ENCODE measurements at places on chromosomes 13 and 19.
A peak's percentile ranks its signal among the peaks of the same experiment; 100 is the strongest.

DNA sequence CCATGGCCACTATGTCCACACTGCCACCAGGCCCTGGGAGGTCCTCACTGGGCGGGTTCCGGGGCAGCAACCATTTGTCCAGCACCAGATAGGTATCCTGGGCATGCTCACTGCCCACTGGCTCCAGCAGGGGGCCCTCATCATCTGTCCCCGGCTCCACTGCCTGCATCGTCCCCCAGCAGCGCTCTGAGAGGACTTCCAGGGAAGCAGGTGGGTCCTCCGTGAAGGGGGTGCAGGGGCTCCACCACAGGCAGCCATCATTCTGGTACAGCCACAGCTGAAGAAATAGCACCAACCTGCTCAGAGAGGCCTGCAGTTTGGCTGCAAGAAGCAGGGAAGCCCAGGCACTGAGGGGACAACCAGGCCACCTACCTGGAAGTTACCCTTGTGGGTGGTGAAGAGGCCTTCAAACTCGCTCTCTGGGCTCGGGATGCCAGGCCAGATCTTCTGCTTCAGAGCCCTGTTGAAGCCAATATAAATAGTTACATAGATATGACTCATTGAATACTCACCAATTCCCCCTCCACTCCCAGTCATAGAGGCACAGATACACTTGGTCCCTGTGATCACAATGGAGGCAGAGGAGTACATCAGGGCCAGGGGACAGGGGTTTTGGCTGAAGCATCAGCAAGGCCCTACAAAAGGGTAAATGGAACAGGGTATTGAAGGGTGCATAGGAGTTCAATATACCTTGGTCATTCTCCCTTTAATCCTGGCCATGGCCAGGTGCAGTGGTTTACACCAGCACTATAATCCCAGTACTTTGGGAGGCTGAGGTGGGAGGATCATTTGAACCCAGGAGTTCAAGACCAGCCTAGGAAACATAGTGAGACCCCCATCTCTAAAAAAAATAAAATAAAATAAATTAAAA, 4.1 kb downstream of the SWSAP1 start:
- no peak for DNase-seq

DNA sequence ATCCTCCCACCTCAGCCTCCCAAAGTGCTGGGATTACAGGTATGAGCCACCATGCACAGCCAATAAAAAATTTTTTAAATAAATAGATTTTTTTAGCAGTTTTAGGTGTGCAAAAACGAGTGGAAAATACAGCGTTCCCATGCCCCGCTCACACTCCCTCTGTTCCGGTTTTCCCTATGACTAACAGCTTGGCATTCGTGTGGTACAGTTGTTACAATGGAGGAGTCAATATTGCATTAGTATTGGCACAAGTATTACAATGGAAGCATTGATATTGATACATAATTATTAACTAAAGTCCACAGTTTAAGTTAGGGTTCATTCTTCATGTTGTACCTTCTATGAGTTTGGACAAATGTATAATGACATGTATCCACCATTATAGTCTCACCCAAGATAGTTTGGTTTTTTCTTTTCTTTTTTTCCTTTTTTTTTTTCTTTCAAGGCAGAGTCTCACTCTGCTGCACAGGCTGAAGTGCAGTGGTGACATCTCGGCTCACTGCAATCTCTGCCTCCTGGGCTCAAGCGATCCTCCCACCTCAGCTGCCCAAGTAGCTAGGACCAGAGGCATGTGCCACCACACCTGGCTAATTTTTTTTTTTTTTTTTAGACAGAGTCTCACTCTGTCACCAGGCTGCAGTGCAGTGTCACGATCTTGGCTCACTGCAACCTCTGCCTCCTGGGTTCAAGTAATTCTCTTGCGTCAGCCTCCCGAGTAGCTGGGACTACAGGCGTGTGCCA, 15.4 kb upstream of the RAB20 start:
- DNase-seq: no peak

GRCh38 chr13:83003185-83003584, 879.1 kb downstream of the SLITRK1 start:
- DNase-seq: no peak

DNA sequence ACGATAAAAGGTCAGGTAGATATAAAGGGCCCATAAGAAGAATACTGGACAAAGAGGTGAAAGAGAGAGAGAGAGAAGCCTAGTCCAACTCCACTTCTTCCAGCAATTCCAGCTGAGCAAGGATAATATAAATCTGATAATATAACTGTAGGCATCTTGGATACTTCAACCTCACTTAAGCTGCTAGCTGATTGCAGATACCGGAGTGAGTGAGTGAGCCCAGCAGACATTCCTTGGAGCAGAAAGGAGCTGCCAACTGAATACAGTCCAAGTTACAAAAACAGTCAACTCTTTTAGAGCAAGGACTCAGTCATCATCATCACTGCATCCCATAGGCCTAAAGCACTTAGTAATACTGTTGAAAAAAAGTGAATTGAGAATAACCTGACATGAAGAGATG, 387.6 kb downstream of the SLITRK6 start:
- DNase-seq: no peak

DNA sequence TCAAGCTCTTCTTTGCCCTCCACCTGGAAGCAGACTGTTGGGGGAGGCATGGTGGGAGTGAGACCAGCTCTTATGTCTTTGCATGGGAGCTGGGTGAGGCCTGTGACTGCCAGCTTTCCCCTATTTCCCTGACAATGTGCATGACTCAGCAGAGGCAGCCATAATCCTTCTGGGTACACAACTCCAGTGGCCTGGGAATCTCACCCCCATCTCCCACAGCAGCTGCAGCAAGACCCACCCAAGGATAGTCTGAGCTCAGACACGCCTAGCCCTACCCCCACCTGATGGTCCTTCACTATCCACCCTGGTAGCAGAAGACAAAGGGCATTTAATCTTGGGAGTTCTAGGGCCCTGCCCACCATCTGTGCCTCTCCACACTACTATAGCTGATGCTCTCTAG, 41.4 kb upstream of the FGF14 start:
- DNase-seq: no peak

DNA sequence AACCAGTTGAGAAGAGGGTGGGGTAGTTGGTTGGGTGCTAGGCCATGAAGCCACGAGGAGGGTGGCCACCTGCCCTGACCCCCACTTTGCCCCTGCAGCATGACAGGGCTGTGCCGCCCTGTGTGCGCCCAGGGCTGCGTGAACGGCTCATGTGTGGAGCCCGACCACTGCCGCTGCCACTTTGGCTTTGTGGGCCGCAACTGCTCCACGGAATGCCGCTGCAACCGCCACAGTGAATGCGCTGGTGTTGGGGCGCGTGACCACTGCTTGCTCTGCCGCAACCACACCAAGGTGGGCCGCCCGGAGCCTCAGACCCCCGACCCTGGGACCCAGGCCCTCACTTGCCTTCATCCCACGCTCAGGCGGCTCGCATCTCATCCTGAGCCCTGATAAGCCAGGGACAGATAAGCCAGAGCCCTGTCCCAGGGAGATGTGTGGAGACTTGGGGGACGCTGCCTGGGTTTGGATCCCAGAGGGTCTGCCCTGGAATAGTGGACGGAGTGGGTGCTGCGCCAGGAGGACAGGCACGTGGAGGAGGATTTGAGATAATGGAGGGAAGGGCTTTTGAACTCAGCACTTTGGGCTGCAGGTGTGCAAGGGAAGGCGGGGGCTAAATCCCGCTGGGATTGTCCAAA, 20.5 kb downstream of the CNFN start:
- no peak for DNase-seq

DNA sequence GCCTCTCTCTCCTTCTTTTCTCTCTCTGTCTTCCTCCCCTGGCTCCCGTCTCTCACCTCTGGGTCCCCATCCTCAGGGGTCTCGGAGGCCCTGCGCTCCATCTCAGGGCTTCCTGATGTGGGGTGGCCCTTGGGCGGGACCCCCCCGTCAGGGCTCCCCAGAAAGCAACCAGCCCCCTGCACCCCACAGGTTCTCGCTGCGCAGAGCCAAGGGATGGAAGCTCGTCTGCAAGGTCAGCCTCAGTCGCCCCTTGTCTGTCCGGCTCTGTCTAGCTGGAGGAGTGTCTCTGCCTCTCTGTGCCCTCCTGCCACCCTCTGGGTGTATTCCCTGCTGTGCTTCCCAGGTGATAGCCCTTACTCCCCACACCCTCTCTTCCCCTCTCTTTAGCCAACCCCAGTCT, at the start of gene SBK3:
SBK3 (minus strand) TSS at position 101 of the 400 bp plus-strand sequence; CDS start at position 101, 0 bp downstream.
- no peak for DNase-seq

DNA sequence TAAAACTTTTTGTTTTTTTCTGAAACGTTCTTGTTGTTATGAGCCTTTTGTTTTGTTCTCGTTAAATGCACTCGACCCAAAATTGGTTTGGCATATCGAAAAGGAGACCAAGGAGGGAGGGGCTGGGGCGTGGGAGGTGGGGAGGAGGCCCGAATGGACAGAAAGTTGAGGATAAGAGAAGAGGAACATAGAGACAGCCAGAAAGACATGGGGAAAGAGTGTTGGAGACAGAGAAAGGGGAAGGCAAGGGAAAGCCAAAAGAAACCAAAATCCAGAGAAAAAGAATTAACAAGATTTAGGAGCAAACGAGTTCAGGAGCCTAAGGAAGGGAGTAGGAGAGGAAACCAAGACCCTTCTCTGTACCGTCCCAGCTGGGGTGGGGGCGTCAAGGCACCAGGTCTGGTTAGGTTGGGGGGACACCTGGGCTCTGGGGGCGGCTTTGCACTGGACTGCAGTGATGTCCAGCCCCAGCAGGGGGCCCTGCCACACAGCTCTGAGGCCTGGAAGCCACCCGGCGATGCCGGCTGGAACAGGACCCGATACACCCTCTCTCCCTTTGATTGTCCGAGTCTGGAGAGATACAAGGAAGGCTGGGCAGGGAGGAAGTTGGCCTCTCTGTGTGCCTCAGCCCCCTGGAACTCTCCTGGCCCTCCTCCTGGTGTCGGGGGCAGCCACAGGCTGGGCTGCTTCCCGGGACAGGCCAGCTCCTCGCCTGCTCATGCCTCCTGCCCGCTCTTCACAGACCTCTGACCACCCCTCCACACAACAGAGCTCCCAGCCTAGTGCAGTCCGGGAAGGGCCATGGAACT, 11.6 kb upstream of the ASF1B start:
- peak; percentile 31 for DNase-seq

DNA sequence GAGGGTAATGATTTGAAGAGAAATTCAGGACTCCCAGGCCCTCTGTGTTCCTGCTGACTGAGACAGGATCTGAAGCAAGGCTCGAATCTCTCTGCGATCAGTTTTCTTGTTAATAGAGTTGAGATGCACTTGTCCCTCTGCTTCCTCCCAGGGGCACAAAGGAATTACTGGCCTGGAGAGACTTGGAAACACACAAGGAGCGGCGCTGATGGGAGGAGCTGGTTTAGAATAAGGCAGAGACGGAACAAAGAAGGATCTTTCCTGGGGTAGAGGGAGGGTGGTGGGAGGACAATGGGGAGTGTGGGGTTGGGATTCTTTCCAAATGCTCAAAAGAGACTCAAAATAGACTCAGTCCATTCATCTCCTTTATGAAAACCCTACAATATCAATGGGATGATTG, 719.1 kb downstream of the UQCRFS1 start:
- no peak for DNase-seq

GRCh38 chr13:36332986-36333385, 13.2 kb downstream of the SPART start:
- no peak for DNase-seq

DNA sequence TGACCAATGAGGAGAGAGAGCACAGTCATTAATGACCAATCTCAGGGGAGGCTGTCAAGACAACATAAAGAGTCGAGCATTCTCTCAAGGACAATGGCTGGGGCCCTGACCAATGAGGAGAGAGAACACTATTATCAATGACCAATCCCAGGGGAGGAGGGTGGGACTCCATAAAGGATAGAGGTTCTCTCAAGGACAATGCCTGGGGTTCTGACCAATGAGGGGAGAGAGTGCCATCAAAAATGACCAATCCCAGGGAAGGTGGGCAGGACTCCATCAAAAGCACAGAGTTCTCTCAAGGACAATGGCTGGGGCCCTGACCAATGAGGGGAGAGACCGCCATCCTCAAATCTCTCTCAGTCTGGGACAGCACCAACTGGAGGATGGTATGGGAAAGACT, 3.3 kb upstream of the KLK11 start:
- no peak for DNase-seq

GRCh38 chr19:4676955-4677731, 7.0 kb upstream of the MYDGF start:
- DNase-seq: no peak

DNA sequence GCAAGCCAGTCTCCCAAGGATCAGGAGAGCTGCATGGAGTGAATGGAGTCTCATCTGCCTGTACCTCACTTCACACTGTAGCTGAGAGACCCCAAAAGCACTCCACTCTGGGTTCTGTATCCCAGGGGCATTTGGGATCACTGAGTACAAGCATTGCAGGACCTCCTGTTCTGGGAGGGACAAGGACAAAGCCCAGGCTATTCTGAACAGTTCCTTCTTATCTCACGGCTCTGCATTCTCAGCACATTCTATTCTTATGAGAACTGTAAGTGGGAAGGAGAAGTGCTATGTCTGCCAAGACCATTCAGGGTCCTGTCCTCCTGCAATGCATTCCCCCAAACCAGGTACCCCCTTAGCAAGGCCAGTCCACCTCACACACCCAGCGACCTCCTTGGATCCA, 42.8 kb downstream of the RNF6 start:
- no peak for DNase-seq

- peak; percentile 90 for DNase-seq
Measured at GRCh38 chr19:11380653-11381537, 3.2 kb downstream of the EPOR start.

- no peak for DNase-seq
Measured at GRCh38 chr13:51221674-51222036, 543 bp upstream of the FAM124A start.

- DNase-seq: no peak
Measured at GRCh38 chr19:29337029-29337428, 124.1 kb upstream of the UQCRFS1 start.

- no peak for DNase-seq
Measured at GRCh38 chr19:28905996-28906395, 307.0 kb downstream of the UQCRFS1 start.

GRCh38 chr19:19321141-19321577, 530 bp downstream of the MAU2 start:
- DNase-seq: no peak

GRCh38 chr19:47510516-47511127, 4.2 kb downstream of the NAPA start:
- DNase-seq: no peak

- DNase-seq: no peak
Measured at GRCh38 chr13:113981194-113981605, 7.3 kb upstream of the C13orf46 start.

DNA sequence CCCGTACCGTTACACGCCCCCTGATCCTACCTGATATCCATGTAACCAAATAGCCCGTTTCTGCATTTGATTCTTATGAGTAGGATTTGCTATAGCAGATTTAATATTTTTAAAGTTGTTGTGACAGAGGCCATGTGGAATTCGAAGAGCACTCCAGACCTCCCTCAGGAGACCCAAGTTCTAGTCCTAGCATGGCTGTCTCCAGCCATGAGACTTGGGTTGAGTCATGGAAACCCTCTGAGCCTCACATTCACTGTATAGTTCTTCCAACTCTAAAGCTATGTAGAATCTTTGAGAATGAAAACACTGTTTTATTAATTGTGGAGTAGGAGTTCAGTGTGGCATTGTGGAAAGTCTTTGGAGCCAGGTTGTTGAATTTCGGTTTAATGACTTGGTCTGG, 8.0 kb upstream of the GPR183 start:
- DNase-seq: no peak

- no peak for DNase-seq
Measured at GRCh38 chr19:13778398-13778797, 4.1 kb downstream of the C19orf53 start.

- no peak for DNase-seq
Measured at GRCh38 chr13:79486433-79487188, 5.7 kb downstream of the NDFIP2 start.
